Islet precursor cell (in vitro differentiated cells): ENCODE measurements at places on chromosomes 13 and 19.
A peak's percentile ranks its signal among the peaks of the same experiment; 100 is the strongest.

DNA sequence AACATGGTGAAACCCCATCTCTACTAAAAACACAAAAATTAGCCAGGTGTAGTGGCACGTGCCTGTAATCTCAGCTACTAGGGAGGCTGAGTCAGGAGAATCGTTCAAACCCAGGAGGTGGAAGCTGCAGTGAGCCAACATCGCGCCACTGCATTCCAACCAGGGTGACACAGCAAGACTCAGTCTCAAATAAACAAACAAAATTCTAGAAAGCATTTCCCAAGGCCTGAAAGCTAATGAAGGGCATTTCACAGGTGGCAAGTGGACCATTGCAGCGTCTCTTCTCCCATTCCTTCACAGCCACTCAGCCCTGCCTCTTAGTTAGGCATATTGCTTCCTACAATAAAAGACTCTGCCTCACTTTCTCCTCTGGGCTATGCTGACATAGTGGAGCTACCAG is 13.5 kb upstream of the RXFP2 start:
- DNase-seq: no peak

- DNase-seq: peak; percentile 76
Measured at GRCh38 chr19:12838182-12838885, at the start of gene MAST1. Gene MAST1 (plus strand): TSS chr19:12838515. CDS start chr19:12838573, 58 bp downstream.

GRCh38 chr13:23963184-23963931 is 66.1 kb upstream of the C1QTNF9B start:
- DNase-seq: no peak

- DNase-seq: peak; percentile 92
Measured at GRCh38 chr19:35154525-35155406, at the start of gene FXYD5. Gene FXYD5 (plus strand): TSS chr19:35154735. CDS start chr19:35155551, 816 bp downstream.

DNA sequence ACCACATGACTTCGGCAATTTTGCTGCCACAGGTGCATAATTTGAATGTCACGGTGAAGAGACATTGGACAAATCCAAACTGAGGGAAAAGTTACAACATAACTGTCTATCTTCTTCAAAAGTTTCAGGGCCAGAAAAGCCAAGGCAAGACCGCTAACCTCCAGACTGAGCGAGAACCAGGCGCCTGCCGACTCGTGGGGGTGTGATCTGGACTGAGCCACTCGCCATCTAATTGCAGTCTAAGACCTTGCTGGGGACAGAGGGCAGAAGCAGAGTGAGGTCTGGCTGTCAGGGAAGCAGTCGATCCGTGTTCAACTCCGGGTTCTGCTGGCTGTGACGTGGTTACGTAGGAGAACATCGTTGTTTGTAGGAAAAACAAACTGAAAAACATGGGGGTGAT is 88.6 kb downstream of the SPACA7 start:
- DNase-seq: peak; percentile 42

GRCh38 chr19:4649392-4650047 is 10.2 kb downstream of the TNFAIP8L1 start:
- peak; percentile 50 for DNase-seq

- DNase-seq: no peak
Measured at GRCh38 chr13:77829963-77830362, 88.7 kb downstream of the EDNRB start.

DNA sequence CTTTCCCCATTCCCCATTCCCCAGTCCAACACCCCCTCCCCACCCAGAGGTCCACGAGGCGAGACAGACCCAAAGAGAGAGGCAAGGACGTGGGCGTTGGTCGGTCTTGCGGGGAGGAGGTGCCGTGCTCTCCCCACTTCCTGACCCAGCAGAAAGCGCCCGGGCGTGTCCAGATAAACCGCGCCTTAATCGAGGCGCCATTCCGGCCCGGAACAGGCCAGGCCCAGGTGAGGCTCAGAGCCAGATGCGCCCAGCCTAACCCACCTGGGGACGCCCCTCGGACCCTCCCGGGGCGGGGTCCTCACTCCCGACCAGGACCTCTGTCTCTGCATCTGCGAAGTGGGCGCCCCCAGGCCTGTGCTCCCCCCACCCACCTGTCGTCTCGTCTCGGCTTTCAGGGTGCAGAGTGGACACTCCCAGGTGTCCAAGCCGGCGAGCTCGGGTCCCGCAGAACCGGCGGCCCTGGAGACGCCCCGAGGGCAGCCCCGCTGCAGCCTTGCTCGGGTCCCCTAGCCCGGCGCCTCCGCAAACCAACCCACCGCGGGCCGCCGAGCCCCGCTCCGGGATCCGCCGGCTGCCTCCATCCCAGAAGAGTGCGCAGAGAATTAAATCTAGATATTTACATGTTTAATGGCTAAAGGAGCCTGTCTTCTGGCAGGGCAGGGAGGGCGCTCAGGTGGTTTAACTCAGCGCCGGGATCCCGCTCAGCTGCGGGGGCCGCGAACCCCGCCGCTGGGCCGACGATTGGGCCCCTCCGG is 5.0 kb upstream of the ONECUT3 start:
- DNase-seq: no peak

DNA sequence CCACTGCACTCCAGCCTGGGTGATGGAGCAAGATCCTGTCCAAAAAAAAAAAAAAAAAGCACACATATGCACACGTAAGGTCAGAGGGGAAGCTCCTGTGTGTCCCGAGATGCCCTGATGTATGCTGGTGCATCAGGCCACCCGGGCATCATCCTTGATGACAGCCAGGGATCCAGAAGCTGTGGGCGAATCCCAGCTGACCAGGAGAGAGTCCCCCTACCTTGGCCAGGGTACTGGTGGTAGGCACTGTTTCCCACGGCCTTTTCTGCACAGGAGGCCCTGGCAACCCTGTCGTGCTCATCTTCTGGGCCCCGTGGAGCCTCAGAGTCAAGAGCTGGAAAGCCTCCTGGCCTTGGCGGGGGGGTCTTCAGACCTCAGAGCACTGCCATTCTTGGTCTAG is 14.0 kb downstream of the MYDGF start:
- DNase-seq: no peak

DNA sequence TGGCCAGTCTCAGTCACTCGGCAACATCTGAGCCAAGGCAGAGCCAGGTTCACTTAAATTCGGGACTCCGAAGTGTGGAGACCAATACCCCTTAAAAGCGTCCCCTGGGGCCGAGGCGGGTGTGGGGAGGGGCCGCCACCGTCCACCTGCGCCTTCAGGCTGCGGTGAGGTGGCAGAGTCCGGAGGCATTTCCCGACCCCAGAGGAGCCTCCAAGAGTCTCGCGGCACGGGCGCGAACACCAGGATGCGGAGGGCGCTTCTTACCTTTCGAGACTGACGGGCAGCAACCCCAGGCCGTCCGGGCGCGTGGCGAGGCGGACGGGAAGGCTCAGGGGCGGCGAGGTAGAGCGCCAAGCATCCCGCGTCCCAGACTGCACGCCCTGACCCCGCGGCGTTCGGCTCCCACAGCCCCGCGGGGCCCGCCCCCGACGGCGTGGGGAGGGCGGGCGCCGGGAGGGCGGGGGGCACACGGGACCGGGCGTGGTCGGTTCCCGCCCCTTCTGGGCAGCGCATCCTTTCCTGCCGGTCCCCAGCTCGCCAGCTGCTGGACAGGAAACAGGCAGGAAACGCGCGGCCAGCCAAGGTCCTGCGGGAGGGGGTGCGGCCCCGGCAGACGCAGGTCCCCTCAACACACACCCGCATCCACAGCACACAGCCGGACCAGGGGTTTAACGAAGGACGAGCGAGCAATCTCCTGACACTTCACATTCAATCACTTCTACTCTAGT is at the start of gene THSD1:
Gene THSD1 (minus strand): TSS at position 406 of the 728 bp plus-strand sequence. CDS start 3,572 bp downstream, outside the sequence.
- peak; percentile 74 for DNase-seq
